ENCODE measurements at places on chromosomes 6 and 20.

GRCh38 chr6:17910189-17910588 lies 77.2 kb downstream of the KIF13A start:
- DNase-seq = no peak

- DNase-seq = no peak
These were observed 151.4 kb downstream of the CEBPB start for GRCh38 chr20:50341880-50342637.

DNA sequence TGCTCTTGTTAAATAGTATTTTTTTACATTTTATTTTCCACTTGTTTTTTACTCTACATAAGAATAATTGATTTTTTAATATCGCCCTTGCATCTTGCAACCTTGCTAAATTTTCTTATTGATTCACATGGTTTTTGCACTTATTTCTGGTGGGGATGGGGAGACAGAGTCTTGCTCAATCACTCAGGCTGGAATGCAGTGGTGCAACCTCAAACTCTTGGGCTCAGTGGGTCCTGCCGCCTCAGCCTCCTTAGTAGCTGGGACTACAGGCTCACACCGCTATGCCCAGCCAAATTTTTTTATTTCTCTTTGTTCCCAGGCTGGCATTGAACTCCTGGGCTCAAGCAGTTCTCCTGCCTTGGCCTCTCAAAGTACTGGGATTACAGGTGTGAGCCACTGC lies 30.3 kb downstream of the LIN28B start:
- DNase-seq = no peak

DNA sequence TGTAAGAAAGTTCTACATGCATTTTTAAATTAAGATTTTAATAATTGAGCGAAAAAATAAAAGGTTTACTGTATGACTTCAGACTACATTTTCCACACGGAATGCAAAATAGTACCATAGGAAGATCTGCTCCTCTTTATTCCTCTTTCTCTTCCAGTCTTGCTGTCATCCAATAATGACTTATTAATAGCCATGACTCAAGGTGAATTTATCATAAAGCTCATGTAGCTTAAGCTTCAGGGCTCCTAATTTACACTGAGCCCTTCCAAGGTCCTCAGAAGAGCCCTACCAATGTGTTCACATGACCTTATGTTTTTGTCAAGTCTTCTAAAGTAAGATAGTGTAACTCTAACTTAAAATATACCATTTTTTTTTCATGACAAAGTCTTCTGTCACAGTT lies 510.1 kb downstream of the PHF3 start:
- no peak for DNase-seq

- DNase-seq = no peak
These were observed 27.2 kb downstream of the UBE2V1 start for GRCh38 chr20:50085481-50086365.

DNA sequence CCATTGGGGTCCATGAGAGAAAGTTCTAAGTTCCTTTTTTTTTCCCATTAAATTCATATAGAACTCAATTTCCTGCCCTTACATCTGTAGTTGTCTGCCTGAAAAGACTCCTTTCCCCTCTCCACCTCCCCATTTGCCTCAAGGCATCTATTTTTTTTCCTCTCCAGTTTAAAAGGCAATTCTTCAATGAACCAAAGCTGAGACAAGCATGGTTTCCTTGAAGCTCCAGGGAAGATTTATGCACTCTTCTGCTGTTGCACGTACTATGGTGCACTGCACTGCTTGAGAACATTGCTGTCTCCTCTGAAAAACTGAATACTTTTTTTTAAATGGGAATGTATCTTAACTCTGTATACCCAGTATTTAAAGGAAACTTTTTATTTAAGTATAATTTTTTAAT lies 465.2 kb downstream of the CD83 start:
- DNase-seq = no peak

DNA sequence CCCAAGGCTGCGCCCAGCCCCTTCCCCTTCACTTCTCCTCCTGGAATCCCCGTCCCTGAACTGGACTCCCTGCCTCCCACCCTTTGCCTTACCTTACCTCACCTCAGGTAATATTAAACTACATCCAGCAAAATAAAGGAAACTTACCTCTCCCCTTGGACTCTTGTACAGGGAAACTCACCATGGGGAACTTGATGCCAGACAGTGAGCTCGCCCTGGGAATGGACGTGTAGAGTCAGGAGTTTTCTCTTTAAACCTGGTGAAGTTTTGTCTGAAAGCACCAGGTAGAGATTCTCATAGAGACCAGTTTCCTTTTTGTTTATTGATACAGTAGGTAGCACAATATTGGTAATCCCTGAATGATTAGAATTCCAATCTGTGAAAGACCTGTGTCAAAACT lies 544 bp upstream of the HLA-C start:
- DNase-seq = no peak

DNA sequence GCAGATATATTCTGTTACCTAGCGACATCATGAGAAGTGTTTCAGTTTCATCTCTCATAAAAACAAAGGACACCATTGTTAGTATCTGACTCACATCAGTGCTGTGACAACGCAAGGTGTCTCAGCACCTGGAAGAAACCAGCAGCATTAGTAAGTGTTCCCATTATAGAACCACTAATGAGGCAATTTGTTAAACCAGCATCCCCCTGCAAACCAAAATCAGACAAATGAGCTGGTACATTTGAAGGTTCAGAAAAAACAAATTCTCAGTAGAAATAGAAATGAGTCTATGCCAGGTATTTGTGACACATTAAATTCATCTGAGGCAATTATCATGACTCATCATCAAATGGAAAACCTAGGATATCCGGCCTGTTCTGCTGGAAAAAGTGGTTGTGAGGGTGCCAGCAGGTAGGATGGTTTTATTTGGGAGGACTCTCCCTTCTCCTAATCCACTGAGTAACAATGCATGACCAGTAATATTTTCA lies 151.7 kb downstream of the TMEM200A start:
- no peak for DNase-seq

DNA sequence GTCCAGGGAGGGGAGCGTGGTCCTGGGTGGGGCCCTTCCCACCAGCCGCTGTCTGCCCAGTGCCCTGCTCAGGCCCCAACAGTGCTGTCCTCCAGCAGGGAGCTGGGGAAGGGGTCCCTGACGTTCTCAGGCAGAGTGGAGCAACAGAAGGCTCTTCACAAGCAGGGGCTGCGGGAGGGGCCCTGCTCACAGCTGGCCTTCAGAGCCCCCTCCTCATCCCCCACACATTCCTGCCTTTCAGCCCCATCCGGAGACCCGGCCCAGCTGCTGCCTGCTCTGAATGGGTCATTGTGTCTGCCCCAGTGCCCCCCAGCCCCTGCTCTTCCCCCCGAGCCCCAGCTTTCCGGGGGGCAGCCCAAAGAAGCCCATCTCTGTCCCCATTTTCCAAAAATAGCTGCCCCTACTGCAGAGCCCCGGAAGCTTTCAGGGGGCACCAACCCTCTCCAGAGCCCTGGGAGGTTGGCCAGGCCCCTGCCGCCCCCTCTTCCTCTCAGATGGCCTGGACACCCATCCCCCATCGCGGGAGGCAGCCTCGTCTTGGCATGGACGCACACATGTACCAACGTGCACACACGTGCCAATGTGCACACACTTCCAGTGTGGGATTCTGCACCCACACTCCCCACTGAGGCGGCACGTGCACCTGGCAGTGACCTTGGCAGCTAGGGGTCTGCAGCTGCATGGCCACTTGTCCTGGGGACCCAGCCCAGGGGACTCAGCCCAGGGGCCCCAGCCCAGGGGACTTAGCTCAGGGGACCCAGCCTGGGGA lies 3.7 kb downstream of the COL20A1 start:
- DNase-seq = no peak

DNA sequence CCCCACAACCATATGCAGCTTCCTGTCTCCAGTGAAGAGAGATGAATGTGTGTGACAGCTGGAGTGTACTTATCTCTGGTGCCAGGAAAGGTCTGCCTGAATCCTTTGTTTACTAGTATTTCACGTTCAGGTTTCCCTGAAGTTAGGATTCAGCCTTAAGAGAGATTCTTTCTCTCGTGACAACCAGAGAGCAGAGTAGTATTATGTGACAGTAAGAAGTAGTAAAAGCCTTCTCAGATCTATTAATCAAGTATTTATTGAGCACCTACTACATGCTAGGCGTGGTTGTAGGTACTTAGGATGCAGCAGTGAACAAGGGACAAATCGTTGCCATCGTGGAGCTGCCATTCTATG lies 949 bp downstream of the KIFC1 start:
- no peak for DNase-seq

- DNase-seq = no peak
These were observed 787 bp upstream of the CARMIL1 start for GRCh38 chr6:25278261-25278913.

DNA sequence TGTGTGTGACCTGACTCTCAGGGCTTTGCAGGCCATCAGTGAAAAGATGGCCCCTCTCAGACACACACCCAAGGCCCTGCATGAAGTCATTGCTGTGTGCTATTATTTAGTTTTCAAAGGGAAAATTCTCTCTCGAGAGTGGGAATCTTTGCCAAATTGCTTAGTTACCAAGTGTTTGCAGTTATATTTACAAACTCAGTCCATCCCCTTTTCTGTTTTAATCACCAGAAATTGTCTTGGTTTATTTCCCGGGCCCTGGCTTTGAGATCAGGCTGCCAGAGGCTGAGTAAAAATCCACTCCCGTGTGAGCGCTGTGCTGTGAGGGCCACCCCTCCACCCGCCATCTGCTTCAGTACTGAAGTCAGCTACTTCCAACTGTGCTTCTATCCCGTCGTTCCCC lies 163.1 kb downstream of the SOD2 start:
- no peak for DNase-seq

DNA sequence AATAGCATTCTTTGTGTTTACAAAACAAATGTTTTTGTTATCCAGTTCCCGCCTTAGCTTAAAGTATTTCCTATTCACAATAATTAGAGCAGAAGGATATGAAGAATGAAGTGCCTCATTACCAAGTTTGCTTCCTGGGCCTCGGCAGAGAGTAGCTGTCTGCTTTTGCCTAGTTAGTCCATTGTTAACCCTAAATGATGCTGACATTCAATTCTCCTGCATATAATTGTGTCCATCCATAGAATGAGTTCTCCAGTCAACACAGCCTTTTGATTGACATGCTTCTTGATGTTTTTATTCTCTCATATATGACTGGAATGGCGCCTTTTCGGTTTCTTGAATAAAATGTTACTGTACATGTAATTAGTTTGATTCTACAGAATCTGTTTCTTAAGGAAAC lies 100.9 kb downstream of the MYB start:
- no peak for DNase-seq

All from H54 (cell line).